ENCODE measurements at places on chromosomes 1 and 21. TPM values are rescaled to one million over a fixed set of nuclear protein-coding genes. Genes with fewer than 3 reads are reported as not detected.

DNA sequence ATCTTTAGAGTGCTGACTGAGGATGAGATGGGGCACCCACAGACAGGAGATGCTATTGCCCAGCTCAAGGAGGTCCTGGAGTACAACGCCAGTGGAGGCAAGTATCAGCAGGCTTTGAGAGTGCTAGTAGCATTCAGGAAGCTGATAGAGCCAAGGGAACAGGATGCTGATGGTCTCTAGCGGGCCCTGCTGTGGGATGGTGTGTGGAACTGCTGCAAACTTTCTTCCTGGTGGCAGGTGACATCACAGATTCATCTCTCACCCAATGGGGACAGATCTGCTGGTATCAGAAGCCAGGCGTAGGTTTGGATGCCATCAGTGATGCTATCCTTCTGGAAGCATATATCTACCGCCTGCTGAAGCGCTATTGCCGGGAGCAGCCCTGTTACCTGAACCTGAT lies 609.8 kb upstream of the NCAM2 start:
- DNase-seq: no peak
- no peaks in the 10 kb centered on the region for H3K36me3 ChIP-seq
- no peaks in the 10 kb centered on the region for H3K27me3 ChIP-seq
- no peak overlapping the region for H3K4me3 ChIP-seq

- DNase-seq: peak; percentile 79
- H3K27ac ChIP-seq: peak overlapping the region; percentile 80
- H3K4me1 ChIP-seq: peaks cover 43% of the 10 kb centered on the region
Observed at GRCh38 chr1:94866164-94866807, 46.1 kb downstream of the SLC44A3 start.

DNA sequence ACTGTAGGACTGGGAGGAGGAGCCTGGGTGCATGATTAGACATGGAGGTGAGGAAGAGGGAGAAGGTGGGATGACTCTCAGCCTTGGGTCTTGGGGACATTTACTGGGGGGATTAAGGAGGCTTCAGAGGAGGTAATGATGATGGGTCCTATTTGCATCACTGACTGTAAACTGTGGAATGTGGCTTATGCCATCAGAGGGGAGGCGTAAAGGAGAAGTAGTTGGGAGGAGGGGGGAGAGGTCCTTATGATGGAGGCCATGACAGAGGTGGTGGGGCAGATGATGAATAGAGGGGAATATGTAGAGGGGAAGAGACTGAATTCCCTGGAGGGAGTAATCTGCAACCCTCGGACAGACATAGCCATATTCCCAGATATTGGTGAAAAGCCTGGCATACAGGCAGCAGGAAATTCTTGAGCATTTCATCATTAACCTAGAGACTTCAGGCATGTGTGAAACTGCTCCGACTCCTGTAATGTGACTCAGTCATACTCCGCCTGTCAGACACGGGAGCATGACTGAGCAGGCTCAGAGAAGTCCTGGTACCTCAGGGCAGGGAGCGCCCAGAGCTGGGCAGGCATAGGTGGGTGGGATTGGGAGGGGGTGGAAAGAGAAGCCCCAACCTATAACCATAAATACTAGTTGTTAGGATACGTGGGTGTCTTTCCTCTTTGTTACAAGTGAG lies 8.0 kb upstream of the LCE5A start:
- H3K4me3 ChIP-seq: no peak overlapping the region
- no peaks in the 10 kb centered on the region for H3K27me3 ChIP-seq
- H3K4me1 ChIP-seq: no peaks in the 10 kb centered on the region
- no peak overlapping the region for H3K27ac ChIP-seq
- no peaks in the 10 kb centered on the region for H3K36me3 ChIP-seq

DNA sequence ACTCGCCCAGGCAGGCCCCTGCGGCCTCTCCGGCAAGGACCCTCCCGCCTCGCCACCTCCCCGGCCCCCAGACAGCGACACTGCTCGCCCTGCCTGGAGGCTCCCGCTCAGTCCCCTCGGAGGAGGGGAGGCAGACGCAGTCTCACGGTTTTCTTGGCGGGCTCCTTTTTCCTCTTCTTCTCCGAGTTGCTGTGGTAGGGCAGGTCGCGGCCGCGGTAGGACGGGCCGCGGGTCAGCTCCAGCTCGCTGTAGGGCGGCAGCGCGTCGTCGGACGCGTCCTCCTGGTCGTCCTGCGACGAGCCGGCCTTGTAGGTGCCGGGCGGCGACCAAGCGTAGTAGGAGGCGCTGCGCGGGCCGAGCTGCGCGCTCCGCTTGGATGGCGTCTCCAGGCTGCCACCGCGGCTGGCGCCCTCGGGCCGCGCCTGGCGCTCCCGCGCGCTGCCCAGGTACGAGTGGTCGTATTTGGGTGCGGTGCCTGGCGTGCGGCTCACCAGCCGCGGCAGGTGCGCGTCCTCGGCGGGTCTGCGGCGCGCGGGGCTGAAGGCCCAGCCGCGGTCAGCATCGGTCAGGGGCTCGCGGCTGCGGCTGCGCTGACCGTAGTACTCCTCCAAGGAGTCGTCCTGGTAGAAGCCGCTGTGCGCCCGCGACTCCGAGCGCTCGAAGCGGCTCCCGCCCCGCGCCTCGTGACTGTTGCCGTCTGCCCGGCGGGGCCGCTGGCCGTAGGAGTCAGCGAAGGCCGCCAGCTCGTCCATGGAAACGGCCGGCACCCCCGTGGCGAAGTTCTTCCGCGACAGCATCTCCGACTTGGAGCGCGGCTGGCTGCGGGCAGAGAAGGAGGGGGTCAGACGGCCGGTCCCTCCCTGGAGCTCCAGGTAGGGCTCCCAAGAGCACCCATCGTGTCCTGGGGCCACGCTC lies 44.8 kb upstream of the TADA1 start:
- H3K36me3 ChIP-seq: no peaks in the 10 kb centered on the region
- peak overlapping the region; percentile 34 for H3K4me3 ChIP-seq
- DNase-seq: no peak
- peaks cover 36% of the 10 kb centered on the region for H3K27me3 ChIP-seq
- no peak overlapping the region for H3K27ac ChIP-seq
- peaks cover 5% of the 10 kb centered on the region for H3K4me1 ChIP-seq

GRCh38 chr1:10432910-10433700 lies 2.9 kb downstream of the CENPS start:
- DNase-seq: no peak
- no peak overlapping the region for H3K27ac ChIP-seq
- H3K4me3 ChIP-seq: no peak overlapping the region
- no peaks in the 10 kb centered on the region for H3K27me3 ChIP-seq
- peaks cover 3% of the 10 kb centered on the region for H3K36me3 ChIP-seq

DNA sequence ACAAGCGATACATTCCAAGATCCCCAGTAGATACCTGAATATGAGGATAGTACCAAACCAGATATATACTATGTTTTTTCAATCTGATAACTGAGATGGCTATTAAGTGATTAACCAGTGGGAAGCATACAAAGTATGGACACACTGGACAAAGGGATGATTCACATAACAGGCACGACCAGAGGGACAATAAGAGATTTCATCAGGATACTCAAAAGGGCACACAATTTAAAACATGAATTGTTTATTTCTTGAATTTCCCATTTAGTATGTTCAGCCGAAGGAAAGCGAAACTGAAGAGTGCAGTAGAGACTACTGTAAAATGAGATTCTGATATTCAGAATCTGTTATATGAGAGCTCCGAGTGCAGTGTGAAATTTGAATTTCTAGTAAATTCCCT lies 10.6 kb downstream of the ZZZ3 start:
- H3K36me3 ChIP-seq: peaks cover 3% of the 10 kb centered on the region
- H3K4me1 ChIP-seq: no peaks in the 10 kb centered on the region
- no peak overlapping the region for H3K4me3 ChIP-seq
- H3K27ac ChIP-seq: no peak overlapping the region
- no peak for DNase-seq

DNA sequence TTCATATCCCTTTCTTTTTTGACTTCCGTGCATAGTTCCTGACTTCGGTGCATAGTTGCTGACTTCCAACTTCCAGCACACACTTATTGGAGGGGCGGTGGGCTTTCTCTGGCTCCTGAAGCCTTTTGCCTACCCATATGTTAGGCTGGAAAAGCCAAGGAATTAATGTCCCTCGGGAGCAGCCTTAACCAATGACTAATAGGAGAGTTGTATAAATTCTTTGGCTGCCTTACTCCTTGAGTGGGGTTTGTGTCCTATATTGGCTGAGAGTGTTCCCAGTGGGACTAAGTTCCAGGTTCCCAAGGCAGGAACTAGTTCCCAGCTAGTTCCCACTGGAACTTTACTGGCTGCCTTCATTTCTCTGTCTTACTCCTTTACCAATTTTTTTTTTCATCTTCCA lies 105.7 kb downstream of the ZNF326 start:
- no peak overlapping the region for H3K27ac ChIP-seq
- DNase-seq: no peak
- H3K27me3 ChIP-seq: peaks cover 3% of the 10 kb centered on the region
- H3K36me3 ChIP-seq: no peaks in the 10 kb centered on the region

DNA sequence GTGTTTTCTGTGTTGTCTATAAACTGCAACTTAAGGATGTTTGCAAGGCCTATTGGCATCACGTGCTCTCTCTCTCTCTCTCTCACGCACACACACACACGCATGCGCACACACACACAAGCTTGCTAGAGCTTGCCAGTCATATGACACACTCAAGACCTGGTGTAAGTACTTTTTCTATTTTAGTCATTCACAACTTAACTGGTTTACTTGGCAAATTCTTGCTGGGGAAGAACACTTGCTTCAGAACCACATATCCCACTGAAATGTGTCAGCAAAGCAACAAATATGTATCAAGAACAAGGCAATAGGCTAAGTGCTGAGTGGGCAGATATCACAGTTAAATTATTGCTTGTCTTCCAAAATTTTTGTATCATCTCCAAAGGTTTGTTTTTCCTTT lies 107.8 kb downstream of the DISC1 start:
- peaks cover 5% of the 10 kb centered on the region for H3K4me1 ChIP-seq
- H3K4me3 ChIP-seq: no peak overlapping the region
- H3K27me3 ChIP-seq: no peaks in the 10 kb centered on the region
- DNase-seq: peak; percentile 69
- no peak overlapping the region for H3K27ac ChIP-seq

DNA sequence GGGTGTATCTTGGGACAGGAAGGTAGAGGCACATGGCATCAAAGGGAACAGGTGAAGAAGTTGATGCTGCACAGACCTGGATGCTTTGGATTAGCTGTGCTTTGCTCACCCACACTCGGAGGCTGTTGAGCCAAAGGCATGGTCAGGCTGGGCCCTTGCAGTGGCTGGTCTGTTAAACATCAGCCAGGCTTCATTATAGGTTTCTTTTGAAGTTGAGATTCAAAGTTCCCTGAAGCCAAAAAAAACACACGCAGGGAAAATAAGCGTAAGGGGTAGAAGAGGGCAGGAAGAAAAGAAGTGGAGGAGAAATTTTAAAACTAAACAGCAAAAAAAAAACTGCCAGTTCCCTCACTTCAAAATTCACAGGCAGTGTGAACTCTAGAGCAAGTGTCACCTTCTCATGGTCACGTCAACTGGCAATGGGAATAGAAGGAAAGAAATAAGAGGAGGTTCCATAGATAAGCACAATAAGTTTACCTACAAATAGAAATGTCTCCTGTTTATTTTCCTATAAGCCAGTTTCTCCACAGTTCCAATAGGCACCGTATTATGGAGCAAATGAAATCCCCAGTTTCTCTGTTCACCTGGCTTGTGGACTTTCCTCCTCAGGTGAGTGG lies 139.5 kb downstream of the PAPPA2 start:
- H3K27ac ChIP-seq: no peak overlapping the region
- H3K4me1 ChIP-seq: no peaks in the 10 kb centered on the region
- H3K4me3 ChIP-seq: no peak overlapping the region
- DNase-seq: no peak
- no peaks in the 10 kb centered on the region for H3K27me3 ChIP-seq
- no peaks in the 10 kb centered on the region for H3K36me3 ChIP-seq

- peaks cover 66% of the 10 kb centered on the region for H3K4me1 ChIP-seq
- H3K4me3 ChIP-seq: no peak overlapping the region
- DNase-seq: peak; percentile 74
- H3K27ac ChIP-seq: peak overlapping the region; percentile 75
Observed at GRCh38 chr1:208110296-208110695, 133.9 kb downstream of the PLXNA2 start.

- H3K27ac ChIP-seq: no peak overlapping the region
- H3K4me3 ChIP-seq: no peak overlapping the region
- DNase-seq: no peak
- no peaks in the 10 kb centered on the region for H3K36me3 ChIP-seq
- peaks cover 8% of the 10 kb centered on the region for H3K27me3 ChIP-seq
Observed at GRCh38 chr1:229230893-229231753, 39.8 kb upstream of the RAB4A start.

DNA sequence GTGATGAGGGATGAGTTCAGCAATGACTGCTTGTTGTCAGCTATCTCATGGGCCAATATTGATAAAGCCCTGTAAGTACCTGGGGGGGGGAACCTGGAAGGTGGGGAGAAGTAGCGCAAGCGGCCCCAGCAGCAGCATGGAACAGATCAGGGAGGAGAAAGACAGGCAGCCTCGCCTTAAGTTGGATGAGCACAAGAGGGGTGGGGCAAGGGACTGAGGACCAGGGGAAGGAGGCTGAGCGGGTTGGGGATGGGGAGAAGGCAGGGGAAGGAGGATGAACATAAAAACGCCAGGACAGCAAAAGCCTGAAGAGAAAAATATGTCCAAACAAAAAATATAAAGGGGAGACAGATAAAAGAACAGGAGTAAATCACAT lies 70.6 kb downstream of the ALG14 start:
- H3K27me3 ChIP-seq: no peaks in the 10 kb centered on the region
- no peak overlapping the region for H3K4me3 ChIP-seq
- no peak for DNase-seq
- peak overlapping the region; percentile 72 for H3K27ac ChIP-seq
- peaks cover 16% of the 10 kb centered on the region for H3K4me1 ChIP-seq

GRCh38 chr1:112544751-112545150 lies 36.0 kb downstream of the WNT2B start:
- DNase-seq: peak; percentile 31
- no peak overlapping the region for H3K27ac ChIP-seq
- H3K4me3 ChIP-seq: no peak overlapping the region

- no peak overlapping the region for H3K4me3 ChIP-seq
- no peak for DNase-seq
- H3K27me3 ChIP-seq: no peaks in the 10 kb centered on the region
- no peaks in the 10 kb centered on the region for H3K4me1 ChIP-seq
- H3K36me3 ChIP-seq: no peaks in the 10 kb centered on the region
- no peak overlapping the region for H3K27ac ChIP-seq
Observed at GRCh38 chr1:100799954-100800612, 80.5 kb downstream of the VCAM1 start.

GRCh38 chr1:228225740-228226139 lies 17.9 kb downstream of the OBSCN start:
- peaks cover 6% of the 10 kb centered on the region for H3K4me1 ChIP-seq
- no peak overlapping the region for H3K4me3 ChIP-seq
- no peaks in the 10 kb centered on the region for H3K27me3 ChIP-seq
- peaks cover 56% of the 10 kb centered on the region for H3K36me3 ChIP-seq
- no peak for DNase-seq

Gene ATG4C
- total RNA-seq: 8.3 TPM

Gene MAP3K7CL
- 53.5 TPM for total RNA-seq

Gene GPX7
- 146 TPM for total RNA-seq
